Activated T-helper 2 cell treated with anti-CD3 and anti-CD28 coated beads, Interferon-gamma antibody, Interleukin-2, Interleukin-4, amounts not matched to agents 10 μg/mL and 5 μg/mL and 100 μg/mL, durations not matched to agents 14 hours and 24 hours and 36 hours (primary cell): ENCODE measurements at places on chromosomes 5 and 9. TPM values are rescaled to one million over a fixed set of nuclear protein-coding genes. Genes with fewer than 3 reads are reported as not detected.

DNA sequence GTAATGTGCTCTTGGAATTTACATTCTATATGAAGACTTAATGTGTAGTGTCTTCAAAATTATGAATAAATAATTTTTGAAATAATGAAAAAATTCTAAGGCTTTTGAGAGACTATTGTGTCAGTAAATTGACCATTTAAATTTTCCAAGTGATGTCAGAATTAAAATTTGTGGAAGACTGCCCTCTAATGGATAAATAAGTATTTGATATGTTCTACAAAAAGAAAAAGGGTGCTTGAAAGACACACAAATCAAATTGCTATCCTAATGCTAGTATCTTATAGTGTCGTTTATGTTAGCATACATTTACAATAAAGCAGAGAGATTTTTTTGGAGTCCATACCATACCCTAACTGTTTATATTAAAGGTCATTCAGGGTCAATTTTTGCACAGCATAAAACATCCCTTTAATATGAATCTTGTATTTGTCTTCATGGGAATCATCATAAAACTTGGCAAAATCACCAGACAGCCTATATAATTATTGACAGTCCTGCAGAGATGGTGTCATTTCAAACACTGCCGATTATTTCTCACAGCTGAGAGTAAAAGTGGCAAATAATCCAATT lies 120.8 kb upstream of the SLC27A6 start:
- H3K4me3 ChIP-seq: no peak overlapping the region
- no peaks in the 10 kb centered on the region for H3K27me3 ChIP-seq
- H3K27ac ChIP-seq: no peak overlapping the region
- no peaks in the 10 kb centered on the region for H3K36me3 ChIP-seq
- DNase-seq: no peak
- no peaks in the 10 kb centered on the region for H3K4me1 ChIP-seq

DNA sequence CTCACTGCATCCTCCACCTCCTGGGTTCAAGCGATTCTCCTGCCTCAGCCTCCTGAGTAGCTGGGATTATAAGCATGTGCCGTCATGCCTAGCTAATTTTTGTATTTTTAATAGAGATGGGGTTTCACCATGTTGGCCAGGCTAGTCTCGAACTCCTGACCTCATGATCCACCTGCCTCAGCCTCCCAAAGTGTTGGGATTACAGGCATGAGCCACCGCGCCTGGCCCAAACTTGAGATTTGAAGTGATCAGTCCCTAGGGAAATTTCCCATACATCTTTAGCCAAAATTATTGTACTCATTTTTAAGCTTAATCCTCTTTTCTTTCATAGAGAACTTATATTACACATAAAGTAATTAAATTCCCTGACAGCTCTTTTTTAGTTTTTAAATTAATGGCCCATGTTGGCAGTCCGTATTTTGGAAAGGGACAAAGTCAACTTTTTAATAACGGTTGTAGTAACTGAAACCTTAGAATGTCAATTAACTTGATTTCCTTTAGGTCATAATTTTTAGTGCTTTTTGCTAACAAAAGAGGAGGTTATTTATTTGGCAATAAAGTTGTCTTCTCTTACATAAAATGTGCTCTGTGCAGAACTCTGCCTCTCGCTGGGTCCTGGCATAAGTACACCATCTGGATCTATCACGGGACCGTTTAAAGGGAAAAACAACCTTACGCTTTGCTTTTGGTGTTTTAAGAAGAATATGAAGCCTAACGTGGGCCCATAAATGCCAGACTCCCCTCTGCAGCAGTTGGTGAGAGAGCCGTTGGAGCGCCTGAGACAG lies 142.3 kb upstream of the OTULINL start:
- H3K27me3 ChIP-seq: no peaks in the 10 kb centered on the region
- no peak for DNase-seq
- H3K4me3 ChIP-seq: no peak overlapping the region
- peaks cover 29% of the 10 kb centered on the region for H3K4me1 ChIP-seq
- no peak overlapping the region for H3K27ac ChIP-seq
- peaks cover 3% of the 10 kb centered on the region for H3K36me3 ChIP-seq

DNA sequence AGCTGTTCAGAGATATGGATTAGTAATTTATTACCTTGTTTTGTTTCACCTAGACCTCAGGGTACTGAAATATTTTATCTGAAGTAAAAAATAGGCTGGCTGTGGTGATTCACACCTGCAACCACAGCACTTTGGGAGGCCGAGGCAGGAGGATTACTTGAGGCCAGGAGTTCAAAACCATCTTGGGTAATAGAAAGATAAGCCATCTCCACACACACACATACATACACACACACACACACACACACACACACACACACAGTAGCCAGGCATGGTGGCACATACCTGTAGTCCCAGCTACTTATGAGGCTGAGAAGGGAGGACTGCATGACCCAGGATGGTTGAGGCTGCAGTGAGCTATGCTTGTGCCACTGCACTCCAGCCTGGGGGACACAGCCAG lies 3.7 kb downstream of the ANXA2R start:
- no peak for DNase-seq
- H3K27ac ChIP-seq: peak overlapping the region; percentile 82
- H3K27me3 ChIP-seq: no peaks in the 10 kb centered on the region
- H3K4me3 ChIP-seq: peak overlapping the region; percentile 80

Gene OTP
- total RNA-seq: not detected in 2 replicates

DNA sequence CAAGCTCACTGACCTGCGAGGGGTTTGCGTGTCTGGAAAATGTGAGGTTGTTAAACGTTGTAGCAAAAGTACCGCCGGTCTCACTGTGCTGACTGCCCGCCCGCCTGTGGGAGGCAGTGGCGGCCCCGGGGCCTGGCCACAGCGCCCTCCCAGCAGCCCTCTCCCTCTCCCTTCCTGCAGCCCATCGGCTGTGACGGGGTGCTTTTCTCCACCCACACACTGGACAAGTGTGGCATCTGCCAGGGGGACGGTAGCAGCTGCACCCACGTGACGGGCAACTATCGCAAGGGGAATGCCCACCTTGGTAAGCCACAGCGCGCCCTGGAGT lies 6.2 kb downstream of the ADAMTSL2 start:
- H3K27me3 ChIP-seq: peaks cover under 1% of the 10 kb centered on the region

Gene BTNL8
- total RNA-seq: 0.18 and 0.25 TPM in 2 replicates

DNA sequence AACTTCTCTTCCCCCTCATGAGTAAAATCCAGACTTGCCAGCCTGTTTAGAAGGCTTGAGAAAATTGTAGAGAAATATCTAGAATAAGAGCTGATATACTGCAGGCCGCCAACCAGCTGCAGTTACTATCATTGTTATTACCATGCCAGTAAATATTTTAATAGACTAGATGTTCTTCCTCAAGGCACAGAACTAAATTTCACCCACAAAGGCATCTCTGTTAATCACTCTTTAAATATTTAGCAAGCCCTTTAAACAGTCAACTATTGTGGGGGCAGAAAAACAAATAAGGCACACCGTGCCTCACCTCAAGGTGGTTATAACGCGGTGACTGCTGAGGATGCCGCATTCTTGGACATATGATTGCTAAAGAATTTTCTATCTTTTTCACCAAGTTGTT lies 147.0 kb downstream of the SPOCK1 start:
- DNase-seq: no peak
- no peak overlapping the region for H3K4me3 ChIP-seq
- H3K27me3 ChIP-seq: no peaks in the 10 kb centered on the region
- H3K36me3 ChIP-seq: no peaks in the 10 kb centered on the region

DNA sequence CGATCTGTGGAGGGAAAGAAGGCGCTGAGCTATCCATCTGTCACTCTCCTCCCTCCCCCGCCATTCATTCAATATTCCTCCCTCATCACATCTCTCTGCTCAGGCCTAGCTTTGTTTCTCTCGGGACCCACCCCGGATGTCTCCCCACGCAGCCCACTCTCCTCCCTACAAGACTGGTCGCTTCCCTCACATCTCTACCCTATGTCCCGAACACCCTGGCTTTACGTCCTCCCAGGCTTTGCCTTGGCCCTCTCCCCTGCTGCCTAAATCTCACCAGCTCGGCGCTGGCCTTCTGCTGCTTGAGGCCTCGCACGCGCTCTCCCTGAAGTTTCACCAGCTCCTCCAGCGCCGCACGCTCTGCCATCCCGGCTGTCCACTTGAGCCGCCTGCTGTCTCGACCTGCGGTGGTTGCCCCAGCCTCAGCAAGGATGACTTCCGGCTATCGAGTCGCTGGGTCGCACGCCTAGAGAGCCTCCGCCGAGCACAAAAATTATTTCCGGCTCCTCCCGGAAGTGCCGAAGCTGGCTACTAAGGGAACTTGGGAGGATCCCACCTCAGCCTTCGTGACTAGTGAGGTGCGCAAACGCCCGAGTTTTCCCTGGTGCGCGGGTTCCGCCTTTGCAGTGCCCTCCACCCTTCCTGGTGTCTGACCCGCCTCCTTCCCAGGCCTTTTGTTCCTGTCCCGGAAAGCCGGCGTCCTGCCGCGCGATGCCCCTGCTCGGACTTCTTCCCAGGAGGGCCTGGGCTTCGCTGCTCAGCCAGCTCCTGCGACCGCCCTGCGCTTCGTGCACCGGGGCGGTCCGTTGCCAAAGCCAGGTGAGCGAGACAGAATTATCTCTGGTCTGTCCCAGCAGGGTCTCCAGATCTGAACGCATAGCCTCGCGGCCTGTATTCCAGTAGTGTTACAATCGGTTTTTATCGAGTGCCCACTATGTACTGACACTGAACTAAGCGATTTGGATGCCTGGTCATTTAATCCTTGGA lies at the start of the genes HARS1 and HARS2:
HARS1 (minus strand) TSS at position 430 of the 984 bp plus-strand sequence; CDS start at position 364, 66 bp downstream.
HARS2 (plus strand) TSS at position 515 of the 984 bp plus-strand sequence; CDS start at position 709, 194 bp downstream.
- H3K27me3 ChIP-seq: no peaks in the 10 kb centered on the region
- H3K4me3 ChIP-seq: peak within 1 kb of the TSS; percentile 97
- H3K27ac ChIP-seq: peak within 1 kb of the TSS; percentile 91
- H3K36me3 ChIP-seq: peaks cover 55% of the 10 kb centered on the region
- DNase-seq: peak; percentile 79

GRCh38 chr9:135032868-135033460 lies 54.5 kb upstream of the OLFM1 start:
- no peaks in the 10 kb centered on the region for H3K4me1 ChIP-seq
- H3K4me3 ChIP-seq: no peak overlapping the region
- H3K27me3 ChIP-seq: no peaks in the 10 kb centered on the region
- H3K27ac ChIP-seq: no peak overlapping the region
- no peak for DNase-seq

Gene UNC5A
- total RNA-seq: not detected in 2 replicates

Gene PCDHB13
- total RNA-seq: 0.02 TPM in 1 of 2 replicates, not detected in the other

DNA sequence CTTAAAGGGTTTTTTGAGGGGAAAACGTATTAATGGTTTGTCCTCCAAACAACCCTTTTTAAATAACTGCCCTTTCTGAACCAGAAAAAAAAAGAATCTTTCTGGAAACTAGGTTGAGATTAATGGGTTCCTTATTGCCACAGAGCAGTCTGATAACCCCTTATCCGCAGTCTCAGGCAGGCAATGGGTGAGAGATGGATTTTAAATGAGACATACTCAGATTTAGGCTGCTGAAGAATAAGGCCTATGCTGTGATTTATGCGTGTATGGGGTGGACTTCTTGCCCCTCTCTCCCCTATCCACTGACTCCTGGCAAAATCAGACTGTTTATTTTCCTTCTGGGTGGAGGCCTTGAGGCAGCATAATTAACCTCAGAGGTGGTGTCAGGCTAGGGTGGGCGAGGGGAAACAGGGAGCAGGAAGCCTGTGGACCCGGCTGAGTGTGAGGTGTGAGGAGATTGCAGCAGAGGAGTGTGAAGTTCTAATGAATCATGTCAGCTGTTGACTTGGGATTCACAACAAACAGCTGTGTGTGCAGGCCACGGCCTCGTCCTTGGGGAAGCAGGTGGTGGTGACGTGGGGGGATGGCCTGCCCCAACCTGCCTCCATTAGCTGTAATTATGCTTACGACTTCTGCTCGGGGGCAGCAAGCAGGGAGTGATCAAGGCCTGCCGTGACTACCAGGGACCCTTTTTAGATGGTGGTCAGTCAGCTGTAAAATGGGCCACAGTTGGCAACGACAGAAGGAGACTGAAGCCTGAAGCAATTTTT lies 196.4 kb downstream of the SEMA6A start:
- DNase-seq: no peak
- H3K27me3 ChIP-seq: no peaks in the 10 kb centered on the region
- H3K27ac ChIP-seq: no peak overlapping the region
- H3K4me1 ChIP-seq: no peaks in the 10 kb centered on the region
- no peaks in the 10 kb centered on the region for H3K36me3 ChIP-seq
- H3K4me3 ChIP-seq: no peak overlapping the region

DNA sequence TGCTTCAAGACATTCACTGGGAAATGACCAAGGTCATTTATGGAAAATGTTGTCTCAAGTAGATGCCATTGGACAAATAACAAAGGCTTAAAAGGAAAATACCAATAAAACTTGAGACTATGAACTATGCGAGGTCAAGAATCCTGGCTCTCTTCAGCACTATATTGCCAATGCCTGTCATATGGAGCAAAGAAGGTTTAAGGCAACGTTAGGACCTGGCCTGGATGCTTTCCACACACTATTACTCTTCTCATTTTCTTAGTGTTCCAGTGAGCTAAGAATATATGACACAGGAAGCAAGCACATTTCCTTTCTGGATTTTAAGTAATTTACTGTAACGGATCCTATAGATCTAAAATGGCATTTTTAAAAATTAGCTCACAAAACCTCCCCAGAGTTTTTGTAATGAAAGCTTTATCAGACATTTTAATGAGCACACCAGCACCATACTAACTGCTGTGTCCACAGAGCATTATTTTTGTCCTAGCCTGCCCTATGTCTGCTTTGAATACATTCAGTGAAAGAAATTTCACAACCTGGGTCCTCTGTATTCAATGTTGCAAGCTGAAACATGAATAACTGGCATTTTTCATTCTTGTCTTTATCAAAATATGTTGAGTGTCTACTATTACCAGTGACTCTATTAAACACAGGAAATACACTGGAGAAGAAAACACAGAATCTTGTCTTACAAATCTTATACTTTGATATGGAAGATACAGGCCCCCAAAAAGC lies 315.6 kb downstream of the CETN3 start:
- DNase-seq: no peak
- H3K4me3 ChIP-seq: no peak overlapping the region
- H3K4me1 ChIP-seq: no peaks in the 10 kb centered on the region
- H3K27me3 ChIP-seq: no peaks in the 10 kb centered on the region
- H3K27ac ChIP-seq: no peak overlapping the region
- no peaks in the 10 kb centered on the region for H3K36me3 ChIP-seq

DNA sequence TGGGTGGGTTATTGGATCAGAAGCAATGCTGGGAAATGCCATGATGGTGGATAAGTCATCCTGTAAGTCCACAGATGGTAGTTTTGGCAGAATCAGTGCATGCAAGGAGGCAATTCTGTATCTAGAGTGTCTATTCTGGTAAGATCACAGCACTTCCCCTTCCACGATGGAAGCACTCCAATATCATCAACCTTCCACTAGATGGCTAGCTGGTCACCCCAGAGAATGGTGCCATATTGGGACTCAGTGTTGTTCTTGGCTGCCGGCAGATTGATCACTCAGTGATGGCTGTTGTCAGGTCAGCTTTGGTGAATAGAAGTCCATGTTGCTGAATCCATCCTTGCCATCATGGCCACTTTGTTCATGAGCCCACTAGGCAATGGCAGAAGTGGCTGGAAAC lies 553.5 kb downstream of the CSNK1G3 start:
- no peaks in the 10 kb centered on the region for H3K27me3 ChIP-seq
- H3K27ac ChIP-seq: no peak overlapping the region
- H3K36me3 ChIP-seq: no peaks in the 10 kb centered on the region

Gene EGFLAM
- not detected in 2 replicates for total RNA-seq

Gene COL15A1
- total RNA-seq: not detected in 2 replicates

Gene RELL2
- total RNA-seq: 15.9 and 16.1 TPM in 2 replicates

- DNase-seq: no peak
- no peak overlapping the region for H3K4me3 ChIP-seq
- H3K4me1 ChIP-seq: no peaks in the 10 kb centered on the region
- no peaks in the 10 kb centered on the region for H3K36me3 ChIP-seq
- no peak overlapping the region for H3K27ac ChIP-seq
Observed at GRCh38 chr9:105842023-105842644, 147.8 kb downstream of the TMEM38B start.

- DNase-seq: no peak
- H3K4me3 ChIP-seq: no peak overlapping the region
- no peak overlapping the region for H3K27ac ChIP-seq
- no peaks in the 10 kb centered on the region for H3K27me3 ChIP-seq
- H3K4me1 ChIP-seq: no peaks in the 10 kb centered on the region
Observed at GRCh38 chr5:128426090-128426534, 111.9 kb downstream of the FBN2 start.
